ENCODE measurements at places on chromosomes 7 and 10.

GRCh38 chr7:140056431-140057142 lies 6.2 kb downstream of the PARP12 start:
- no peak for DNase-seq

DNA sequence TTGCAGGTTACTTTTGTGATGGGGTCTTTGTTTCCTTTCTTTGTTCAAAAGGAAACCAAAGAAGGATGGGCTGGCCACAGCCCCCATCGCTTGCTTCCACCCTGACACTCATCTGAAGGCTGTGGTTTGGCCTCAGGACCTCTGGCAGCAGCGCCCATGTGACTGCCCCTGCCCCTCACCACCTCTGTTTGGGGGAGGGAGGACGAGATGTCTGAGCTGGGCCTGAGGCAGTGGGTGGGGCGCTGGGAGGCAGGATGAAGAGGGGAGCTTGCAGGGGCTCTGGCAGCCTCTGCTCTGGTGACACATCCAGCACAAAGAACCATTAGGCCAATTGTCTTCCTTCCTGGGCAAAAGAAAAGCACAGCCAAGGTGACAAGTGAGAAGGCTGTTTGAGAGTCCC lies 15.9 kb upstream of the CHST15 start:
- no peak for DNase-seq

GRCh38 chr10:64558094-64558835 lies 1037.1 kb downstream of the REEP3 start:
- no peak for DNase-seq

DNA sequence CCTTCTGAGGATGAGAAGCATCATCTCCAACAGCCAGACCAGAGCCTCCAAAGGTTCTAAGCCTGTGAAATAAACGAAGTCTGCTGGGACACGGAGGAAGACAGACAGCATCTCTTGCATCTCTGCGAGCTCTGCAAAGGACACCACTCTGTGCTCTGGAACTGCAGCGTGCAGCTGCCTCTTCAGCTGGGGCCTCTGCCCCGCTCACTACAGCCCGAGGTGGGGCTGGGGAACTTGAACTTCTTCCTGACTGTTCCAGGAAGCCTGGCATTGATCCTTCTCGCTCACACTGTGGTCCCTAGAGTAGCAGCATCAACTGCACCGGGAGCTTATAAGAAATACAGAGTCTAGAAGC lies 163.3 kb downstream of the USP6NL start:
- DNase-seq, result no peak

DNA sequence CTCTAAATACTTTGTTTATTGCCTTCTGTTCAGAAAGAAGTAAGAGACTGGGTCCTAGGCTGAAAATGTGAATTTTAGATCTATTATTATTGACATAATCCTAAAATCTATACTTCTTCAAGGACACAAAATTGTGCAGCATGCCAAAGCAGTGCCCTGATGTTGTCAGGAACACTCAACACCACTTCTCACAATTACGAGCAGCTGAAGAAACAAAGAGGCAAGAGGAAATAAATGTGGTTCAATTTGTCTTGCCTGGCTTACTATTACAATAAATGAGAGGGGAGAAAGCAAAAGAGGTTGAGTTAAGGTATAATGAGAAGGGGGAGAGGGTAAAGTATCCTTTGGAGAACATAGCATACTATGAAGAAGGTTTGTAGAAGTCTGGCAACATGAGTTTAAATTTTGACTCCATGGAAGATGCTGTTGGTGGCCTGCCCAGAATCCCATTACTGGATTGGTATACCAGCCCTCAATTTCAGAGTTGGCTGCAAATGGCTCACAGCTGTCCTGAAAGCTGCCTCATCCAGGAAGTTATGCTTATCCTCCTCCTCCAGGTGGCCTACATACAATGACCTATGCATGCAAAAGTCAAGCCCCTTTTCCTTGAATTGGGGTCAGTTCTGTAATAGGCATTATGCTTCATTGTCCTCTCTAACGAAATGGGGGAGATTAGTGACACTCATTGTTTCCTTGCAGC lies 274.6 kb upstream of the SMIM30 start:
- DNase-seq, result no peak

DNA sequence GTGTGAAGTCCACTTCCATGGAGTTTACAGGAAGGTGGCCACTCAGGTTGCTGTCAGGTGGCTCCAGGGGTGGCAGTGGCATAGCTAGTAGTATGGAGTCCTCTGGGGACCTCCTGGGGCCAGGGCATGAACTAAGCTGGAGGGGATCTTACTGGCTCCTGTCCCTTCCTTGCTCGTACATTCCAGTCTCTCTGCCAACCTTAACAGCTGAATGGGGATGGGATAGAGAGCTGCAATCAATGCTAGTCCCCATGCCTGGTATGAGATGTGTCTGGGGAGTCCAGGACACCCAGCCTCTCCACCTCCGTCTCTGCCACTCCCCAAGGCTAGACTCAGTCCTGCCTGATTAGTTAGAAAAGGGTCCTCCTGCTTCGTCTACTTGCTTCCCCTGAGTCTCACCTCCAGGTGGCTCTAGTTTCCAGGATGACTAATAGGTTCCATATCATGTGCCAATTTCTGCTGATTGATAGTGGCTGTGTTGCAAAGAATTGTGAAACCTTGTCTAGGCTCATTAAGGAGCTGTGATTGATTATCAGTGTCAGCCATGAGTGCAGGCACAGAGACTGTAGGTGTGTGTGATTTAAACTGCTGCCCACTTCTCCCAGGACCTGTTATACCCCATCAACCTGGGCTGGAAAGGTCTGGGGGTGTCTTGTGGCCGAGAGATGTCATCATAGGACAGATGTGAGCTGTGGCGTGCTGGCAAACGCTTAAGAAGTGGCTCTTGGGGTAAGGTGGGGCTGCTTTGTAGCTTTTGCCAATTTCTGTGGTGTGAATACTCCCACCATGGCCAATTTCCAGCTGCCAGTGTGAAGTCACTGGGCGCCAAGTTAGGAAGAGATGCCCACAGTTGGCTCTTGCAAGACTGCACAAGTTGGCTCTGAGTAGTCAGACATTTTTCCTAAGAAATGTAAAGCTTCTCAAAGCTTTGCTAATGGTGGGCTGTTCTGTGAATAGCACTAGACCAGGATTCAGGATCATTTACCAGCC lies 59.8 kb downstream of the COL13A1 start:
- DNase-seq, result peak; percentile 93

DNA sequence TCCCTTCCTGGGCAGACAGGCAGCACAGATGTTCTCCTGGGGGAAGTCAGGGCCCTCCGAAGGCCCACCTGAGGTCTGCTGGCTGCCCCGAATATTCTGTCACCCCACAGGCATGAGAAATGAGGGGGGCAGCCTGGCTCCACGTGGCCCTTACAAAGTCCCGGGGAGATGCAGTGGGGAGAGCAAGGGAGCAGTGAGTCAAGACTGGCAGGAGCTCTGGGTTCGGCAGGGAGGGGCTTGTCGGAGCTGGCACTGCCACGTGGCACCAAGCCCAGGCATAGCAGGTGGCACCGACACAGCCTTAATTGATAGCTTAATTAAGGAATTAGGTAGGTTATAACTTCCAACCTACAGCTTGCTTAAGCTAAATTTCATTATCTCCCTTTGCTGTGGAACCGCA lies 163.9 kb downstream of the USP6NL start:
- no peak for DNase-seq

DNA sequence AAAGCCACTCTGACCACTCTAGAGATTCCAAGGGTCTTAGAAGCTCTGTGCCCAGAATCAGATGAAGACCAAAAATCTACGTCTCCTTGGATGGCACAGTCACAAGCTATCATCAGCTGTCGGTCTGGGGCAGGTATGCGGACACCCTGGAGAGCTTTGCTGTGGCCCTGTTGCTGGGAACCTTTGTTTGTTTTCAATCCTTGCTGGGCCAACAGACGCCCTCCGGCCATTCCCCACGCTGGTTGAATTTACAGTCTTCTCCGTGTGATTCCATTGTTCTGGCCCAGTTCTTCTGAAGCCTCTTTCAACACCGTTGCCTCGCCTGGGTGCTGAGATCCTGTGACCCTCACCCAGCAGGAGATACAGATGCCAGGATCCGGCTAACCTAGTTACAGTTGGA lies 149.4 kb upstream of the PFKP start:
- DNase-seq, result no peak

DNA sequence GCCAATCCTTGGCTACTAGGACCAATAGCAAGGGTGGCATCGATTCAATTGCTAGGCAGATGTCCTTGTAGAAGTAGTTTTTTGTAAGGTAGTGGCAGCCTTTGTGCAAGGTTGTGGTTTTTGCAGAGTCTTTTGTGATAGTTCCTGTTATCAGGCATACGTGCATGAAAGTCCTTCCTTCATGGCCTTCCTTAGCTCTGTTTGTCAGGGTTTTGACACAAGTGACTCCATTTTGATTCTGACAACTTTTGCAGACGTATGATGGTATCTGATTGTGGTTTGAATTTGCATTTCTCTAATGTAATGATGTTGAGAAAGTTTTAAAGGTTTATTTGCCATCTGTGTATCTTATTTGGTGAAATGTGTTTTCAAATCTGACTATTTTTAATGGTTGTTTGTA lies 71.8 kb upstream of the SYPL1 start:
- DNase-seq, result no peak

GRCh38 chr7:120460949-120461348 lies 188.0 kb downstream of the KCND2 start:
- no peak for DNase-seq

DNA sequence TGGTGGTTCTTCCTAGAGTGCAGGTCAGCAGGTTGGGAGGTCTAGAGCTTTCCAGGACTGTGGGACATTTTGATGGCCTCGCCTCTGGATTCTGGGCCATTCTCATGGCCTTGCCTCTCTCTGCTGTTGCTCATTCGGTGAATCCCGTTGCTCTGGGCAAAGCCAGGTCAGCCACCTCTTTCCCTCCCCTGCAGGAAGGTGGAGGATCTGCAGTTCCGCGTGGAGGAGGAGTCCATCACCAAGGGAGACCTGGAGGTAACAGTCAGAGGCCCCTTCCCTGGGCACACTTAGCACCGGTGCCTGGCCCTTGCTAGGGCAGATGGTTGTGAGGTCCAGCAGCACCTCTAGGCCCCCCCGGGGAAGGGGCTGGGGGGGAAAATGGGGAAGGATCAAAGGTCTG lies 74.9 kb downstream of the CLIP2 start:
- DNase-seq, result no peak

DNA sequence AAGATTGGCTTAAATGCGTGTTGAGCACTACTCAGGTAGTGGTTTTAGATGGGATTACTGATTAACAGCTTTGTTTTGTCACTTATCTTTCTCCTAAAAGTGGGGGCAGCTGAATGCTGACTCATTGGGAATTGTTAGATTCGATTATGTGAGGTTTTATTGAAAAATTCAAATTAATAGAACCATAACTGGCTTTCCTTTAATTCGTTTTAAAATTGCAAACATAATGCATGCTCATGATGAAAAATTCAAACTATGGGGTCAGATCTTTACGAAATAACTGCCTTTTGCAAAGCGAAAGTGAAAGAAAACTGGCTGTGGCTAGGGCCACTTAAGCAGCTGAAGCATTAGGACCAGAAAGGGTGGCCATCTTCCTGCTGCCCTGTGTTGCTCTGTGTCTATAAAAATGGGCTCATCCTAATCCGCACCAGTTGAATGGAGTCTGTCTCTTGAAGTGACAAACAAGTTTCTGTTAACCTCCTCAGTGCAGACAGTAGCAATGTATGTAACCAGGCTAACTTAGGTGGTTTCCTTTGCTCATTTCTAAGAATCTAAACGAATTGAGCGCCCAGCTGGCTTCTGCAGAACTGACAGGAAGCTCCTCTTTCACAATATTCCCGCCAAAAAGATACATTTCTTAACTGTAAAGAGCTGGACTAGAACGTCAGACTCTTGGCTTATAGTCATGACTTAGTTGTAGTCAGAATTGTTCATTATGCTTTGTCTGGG lies 27.8 kb downstream of the DENND10 start:
- peak; percentile 66 for DNase-seq

GRCh38 chr7:147106746-147107145 lies 990.1 kb downstream of the CNTNAP2 start:
- DNase-seq, result no peak

DNA sequence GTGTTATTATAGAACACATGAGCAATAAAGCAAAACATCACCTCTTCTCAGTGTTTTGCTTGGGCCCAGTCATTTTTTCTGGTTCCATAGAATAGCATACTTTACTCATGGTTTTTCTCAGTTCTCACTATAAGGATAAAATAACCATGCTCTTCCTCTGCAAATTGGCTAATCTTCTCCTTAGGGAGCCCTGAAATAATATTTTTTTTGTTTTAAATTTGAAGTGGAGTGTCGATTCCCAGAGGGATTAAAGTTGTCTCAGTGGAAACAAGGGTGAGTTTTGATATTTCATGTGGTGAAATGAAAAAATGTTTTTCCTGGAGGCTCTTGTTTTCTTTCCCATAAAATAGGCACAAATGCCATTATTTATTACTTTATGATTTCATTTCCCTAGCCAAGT lies 127.3 kb downstream of the NOC3L start:
- no peak for DNase-seq

GRCh38 chr10:29795850-29796249 lies 161.1 kb upstream of the SVIL start:
- DNase-seq, result no peak

- peak; percentile 36 for DNase-seq
Measured at GRCh38 chr7:82012453-82012852, 242.6 kb upstream of the HGF start.

DNA sequence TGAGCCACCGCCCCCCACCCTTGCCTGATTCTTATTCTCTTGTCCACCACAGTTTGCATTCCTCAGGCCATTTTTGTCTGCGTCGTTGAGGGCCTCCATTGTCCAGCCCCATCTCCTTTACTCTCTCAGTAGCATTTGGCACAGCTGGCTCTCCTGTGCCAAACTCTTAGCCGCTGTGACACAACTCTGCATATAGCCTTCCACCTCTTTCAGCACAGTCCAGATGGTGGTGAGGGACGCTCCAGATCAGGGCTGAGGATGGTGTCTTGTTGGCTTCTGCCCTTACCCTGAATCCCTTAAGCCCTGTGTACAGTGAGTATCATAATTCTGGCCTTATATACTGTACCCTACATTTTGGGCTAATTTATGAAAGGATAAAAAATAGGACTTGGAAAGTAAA lies 45.6 kb downstream of the BMPR1A start:
- DNase-seq, result no peak

DNA sequence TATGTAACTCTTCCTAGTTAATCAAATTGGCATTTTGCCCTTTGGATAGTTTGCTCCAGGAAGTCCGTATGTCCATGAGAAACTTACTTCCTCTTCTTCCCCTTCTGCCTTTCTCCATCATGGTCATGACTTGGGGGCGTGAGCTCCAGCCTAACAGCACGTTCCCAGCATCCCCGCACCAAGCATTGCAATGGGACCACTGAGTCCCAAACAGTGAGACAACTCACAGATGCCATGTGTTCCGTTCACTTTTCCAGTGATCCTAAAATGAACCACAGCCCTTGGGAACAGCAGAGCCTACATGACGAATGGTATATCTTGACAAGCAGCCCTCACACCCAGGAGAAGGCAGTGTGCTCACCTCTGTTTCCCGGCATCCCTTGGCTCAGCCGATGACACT lies 10.7 kb downstream of the BTBD16 start:
- DNase-seq, result no peak

Data from choroid plexus epithelial cell (primary cell).